ENCODE measurements at places on chromosomes 5 and 9. TPM values are rescaled to one million over a fixed set of nuclear protein-coding genes. Genes with fewer than 3 reads are reported as not detected.

DNA sequence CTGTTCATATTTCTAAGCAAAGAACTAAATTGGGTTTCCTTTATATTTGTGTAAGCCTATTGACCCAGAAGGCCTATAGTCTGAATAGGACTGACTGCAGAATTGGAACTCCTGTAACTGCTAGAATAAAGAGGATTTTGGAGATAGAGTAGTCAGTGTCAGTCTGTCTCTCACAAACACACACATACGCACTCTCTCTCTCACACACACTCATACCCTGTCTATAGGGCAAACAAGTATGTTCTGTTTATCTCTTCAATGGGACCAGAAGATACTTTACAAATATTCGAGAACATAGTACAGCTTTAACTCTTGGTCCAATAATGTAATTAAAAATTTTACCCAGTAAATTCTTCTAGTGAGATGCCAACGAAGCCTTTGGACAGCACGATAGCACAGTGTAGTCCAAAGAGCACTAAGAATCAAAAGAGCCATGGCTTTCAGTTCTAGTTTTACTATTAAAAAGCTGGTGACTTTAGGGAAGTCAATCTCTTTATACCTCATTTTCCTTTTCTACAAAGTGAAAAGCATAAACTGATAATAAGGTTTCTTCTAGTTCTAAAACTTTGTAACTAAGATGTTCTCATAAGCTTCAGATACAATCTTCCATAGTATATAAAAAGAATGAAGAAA lies 19.3 kb downstream of the ABHD17B start:
- no peak overlapping the region for H3K27ac ChIP-seq
- no peaks in the 10 kb centered on the region for H3K27me3 ChIP-seq
- no peak for DNase-seq
- no peaks in the 10 kb centered on the region for H3K4me1 ChIP-seq
- no peak overlapping the region for H3K4me3 ChIP-seq

Gene NIM1K
- 0.57 TPM for polyA plus RNA-seq

DNA sequence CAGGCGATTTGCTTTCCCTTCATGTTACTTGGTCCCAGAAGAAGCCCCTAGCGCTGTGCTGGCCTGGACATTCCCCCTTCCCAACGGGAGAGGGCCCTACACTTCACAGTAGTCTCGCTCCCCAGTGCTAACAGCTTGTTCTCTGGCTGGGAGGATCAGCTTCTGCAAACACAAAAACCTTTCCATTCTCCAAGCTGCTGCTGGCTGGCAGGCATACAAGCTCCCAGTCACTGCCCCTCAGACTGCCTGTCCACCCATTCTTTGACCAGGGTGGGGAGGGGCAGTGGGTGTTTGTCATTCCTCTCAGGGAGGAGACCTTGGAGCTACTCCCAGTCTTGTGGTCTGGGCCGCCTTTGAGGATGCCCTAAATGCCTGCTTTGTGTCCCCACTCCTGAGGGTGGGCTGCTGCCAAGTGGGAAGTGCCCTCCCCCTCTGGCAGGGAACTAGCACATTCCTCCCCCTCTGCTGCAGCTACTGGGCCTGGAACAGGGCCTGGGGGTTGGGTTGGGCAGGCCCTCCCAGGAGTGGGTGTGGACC lies 20.8 kb downstream of the ENHO start:
- H3K4me3 ChIP-seq: no peak overlapping the region
- peaks cover 13% of the 10 kb centered on the region for H3K27me3 ChIP-seq
- H3K36me3 ChIP-seq: no peaks in the 10 kb centered on the region
- H3K4me1 ChIP-seq: no peaks in the 10 kb centered on the region
- H3K27ac ChIP-seq: no peak overlapping the region

DNA sequence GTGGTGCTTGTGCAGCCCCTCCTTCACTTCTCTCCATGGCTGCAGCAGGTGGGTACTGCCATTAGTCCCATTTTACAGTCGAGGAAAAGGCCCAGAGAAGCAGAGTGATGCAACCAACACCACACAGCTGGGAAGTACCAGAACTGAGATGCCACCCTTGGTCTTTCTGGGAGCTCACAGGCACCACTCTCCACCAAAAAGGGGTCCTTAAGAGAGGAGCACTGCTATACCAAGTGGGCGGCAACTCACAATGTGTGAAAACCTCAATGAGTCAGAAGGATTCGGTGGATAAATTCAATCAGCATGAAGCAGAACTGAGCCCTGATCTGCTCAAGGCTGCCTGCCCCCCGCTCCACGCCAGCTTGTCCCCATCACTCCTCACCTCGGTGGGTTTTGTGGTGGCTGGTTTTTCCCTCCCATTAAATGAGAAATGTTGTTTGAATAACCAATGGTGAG lies 213.7 kb downstream of the FSTL4 start:
- no peaks in the 10 kb centered on the region for H3K36me3 ChIP-seq
- DNase-seq: no peak
- no peaks in the 10 kb centered on the region for H3K27me3 ChIP-seq

- no peaks in the 10 kb centered on the region for H3K27me3 ChIP-seq
- H3K36me3 ChIP-seq: no peaks in the 10 kb centered on the region
- no peak for DNase-seq
- no peak overlapping the region for H3K27ac ChIP-seq
Measured at GRCh38 chr9:14218253-14218652, 95.7 kb downstream of the NFIB start.

DNA sequence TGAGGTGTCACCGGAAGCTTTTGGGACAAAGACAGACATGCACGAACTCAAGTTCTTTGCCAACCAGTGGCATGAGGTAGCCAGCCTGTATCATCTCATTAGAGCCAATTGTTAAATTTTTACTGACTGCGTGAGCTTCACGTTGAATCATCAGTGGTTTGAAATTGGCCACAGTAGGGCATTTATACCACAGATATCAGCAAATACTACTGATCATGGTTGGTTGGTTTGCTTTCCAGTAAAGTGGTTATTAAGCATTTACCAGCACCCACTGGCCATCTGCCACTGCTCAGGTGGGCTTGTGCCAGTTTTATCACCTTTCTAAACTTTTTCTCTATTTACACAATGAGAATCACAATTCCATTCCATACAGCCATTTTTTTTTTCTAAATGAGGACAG lies 28.4 kb upstream of the SHC3 start:
- H3K27me3 ChIP-seq: no peaks in the 10 kb centered on the region
- DNase-seq: no peak
- no peak overlapping the region for H3K4me3 ChIP-seq
- no peaks in the 10 kb centered on the region for H3K36me3 ChIP-seq

Gene ENTR1
- polyA plus RNA-seq: 33.5 TPM

All from hepatocyte (in vitro differentiated cells).